ENCODE measurements at places on chromosomes 2 and 18.

GRCh38 chr18:2304378-2305175, 266.7 kb downstream of the METTL4 start:
- DNase-seq: no peak

- DNase-seq: no peak
Measured at GRCh38 chr18:27847412-27847811, 329.5 kb downstream of the CDH2 start.

GRCh38 chr2:109243526-109244303, 114.7 kb downstream of the SH3RF3 start:
- no peak for DNase-seq

- DNase-seq: no peak
Measured at GRCh38 chr2:21379140-21379539, 255.4 kb downstream of the TDRD15 start.

DNA sequence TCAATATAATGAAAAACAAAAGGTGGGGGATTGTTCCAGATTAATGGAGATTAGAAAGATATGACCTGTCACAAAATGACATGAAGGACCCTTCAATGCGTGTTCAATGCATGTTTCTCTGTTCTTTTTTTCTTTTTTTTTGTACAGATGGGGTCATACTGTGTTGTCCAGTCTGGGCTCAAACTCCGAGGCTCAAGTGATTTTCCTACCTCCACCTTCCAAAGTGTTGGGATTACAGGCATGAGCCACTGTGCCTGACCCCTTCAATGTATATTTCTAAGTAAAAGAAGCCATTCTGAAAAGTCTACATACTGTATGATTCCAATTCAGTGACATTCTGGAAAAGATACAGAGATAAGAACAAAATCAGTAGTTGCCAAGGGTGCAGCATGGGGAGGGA, 32.8 kb downstream of the C2orf76 start:
- no peak for DNase-seq

GRCh38 chr2:206739271-206739670, 21.1 kb upstream of the DYTN start:
- no peak for DNase-seq

- peak; percentile 19 for DNase-seq
Measured at GRCh38 chr2:231294571-231295362, 96.3 kb downstream of the ARMC9 start.

DNA sequence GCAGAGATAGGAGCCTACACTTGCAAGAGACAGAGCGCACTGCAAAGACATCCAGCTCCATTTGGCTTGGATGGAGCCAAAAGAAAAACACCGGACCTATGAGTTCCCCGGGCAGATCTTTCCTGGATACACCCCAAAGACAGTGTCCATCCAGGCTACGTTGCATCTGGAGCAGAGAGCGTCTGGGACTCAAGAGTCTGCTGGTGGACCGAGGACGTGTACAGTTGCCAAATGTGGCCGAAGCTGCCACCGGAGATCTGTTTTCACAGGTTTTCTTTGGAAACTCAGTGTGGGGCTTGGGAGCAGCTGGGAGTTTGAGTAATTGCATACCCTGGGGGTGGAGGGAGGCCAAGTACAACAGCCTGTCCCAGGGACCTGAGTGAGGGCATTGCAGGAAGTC, 192.3 kb upstream of the OSR1 start:
- DNase-seq: no peak

GRCh38 chr2:123451542-123451941, 573.5 kb upstream of the CNTNAP5 start:
- no peak for DNase-seq

GRCh38 chr2:27814758-27815157, 43.2 kb downstream of the MRPL33 start:
- no peak for DNase-seq

DNA sequence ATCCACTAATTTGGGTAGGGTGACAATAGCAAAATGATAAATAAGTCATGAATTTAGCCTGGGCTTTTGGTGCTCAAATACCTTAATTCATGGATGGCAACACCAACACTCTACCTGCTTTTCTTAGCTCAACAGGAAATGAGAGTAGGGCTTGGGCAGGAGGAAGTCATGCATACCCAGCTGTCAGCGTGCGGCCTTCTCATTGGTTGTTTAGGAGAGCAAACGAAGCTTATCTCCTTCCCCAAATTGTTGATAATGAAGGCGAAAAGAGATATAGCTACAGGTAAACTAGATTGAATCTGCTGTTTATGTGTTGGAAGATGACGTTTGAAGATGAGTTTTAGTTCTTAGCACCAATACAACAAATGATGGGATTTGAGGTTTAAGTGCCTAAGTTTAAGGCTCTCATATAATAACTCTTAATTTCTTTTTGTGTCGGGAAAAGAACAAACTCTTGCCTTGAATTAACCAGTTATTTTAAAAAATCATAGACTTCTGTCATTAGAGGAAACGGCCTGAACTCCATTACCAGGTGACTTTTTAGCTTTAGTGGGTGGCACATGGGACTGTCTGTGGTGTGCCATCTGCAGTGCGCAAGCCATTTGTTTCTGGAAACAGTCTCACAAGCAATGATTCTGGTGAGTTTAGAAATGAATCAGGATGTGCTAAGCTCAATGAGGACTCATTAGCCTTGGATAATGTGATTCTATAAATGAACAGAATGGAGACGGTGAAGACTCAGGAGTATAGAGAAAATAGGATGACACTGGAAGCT, 19.8 kb downstream of the MAP4K4 start:
- no peak for DNase-seq

- DNase-seq: peak; percentile 83
Measured at GRCh38 chr18:80108739-80109675, at the start of gene ADNP2. Gene ADNP2 (plus strand): TSS chr18:80109262. CDS start chr18:80117543, 8,281 bp downstream.

GRCh38 chr18:5370332-5370731, 74.8 kb upstream of the ZBTB14 start:
- no peak for DNase-seq

DNA sequence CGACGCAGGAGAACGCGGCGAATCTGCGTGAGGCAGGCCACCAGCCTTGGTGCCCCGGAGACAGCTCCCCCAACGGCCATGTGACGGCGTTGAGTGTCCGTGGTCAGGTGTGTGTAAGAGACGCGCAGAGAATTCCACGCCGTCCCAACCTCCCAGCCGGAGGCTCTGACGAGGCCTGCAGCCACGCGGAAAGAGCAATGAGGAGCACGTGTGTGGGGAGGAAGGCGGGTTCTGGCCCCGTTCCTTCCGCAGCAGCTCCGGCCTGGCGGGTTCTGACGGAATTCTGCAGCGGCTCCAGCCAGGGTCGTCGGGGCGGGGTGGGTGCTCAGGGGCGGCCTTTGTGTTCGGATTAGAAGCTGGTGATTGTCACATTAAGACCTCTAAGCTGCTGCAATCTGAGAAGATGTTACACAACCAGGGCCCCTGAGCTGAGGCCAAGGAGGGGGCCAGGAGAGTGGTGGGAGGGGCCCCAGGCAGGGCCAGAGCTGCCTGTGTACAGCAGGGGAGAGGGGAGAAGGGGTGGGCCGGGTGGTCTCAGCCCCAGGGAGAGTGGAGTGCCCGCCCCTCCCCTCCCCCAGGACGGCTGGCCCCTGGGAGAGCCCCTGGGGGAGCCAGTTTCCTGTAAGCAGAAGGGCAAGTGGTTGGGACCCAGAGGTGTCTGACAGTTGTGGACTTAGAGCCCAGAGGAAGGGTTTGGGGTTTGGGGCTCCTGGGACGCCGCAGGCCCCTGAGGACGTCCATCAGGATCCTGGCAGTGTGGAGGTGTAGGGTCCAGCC, 5.1 kb upstream of the GAL3ST2 start:
- DNase-seq: no peak

DNA sequence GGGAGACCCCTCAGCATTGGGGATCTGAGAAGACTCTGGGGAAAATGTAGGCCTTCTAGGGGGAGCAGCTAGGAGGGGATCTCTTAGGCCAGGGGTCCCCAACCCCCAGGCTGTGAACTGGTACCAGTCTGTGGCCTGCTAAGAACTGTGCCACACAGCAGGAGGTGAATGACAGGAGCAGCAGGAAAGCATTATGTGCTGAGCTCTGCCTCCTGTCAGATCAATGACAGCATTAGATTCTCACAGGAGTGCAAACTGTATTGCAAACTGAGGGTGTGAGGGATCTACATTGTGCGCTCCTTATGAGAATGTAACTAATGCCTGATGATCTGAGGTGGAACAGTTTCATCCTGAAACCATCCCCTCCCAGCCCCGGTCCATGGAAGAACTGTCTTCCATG, 127.3 kb downstream of the SCG2 start:
- DNase-seq: no peak

- DNase-seq: peak; percentile 44
Measured at GRCh38 chr18:26574958-26575864, 26.9 kb upstream of the KCTD1 start.

GRCh38 chr2:176234156-176234555, 35.1 kb upstream of the MTX2 start:
- no peak for DNase-seq

DNA sequence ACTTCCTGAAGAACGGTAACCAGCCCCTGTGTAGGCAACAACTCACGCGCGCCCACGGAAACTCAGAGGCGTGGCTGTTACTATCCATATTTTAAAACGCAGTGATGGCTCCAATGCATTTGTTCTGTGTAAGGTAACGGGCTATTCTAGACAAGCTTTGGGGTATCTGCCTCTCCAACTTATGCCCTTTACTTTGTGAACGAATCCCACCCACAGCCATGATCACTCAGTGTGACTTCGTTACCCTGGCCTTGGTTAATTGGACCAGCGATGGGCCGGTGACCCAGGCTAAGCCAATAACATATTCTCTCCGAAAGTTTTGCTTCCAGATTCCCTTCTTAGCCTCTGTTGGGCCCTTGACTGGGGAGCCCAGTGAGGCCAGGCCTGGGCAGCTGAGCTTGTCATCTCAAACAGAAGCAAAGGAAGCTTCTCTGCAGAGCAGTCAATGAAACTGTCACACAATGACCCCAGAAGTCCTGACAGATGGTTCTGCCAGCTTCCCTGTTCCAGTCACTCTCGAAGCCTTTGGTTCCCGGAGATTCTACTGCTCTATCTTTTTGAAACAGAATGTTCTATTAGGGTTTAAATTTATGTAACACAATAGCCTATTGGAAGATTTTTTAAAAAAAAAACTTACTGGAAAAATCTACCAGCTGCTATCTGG, 30.7 kb upstream of the ROCK2 start:
- DNase-seq: no peak

- DNase-seq: no peak
Measured at GRCh38 chr2:39739386-39739785, 39.7 kb downstream of the THUMPD2 start.

DNA sequence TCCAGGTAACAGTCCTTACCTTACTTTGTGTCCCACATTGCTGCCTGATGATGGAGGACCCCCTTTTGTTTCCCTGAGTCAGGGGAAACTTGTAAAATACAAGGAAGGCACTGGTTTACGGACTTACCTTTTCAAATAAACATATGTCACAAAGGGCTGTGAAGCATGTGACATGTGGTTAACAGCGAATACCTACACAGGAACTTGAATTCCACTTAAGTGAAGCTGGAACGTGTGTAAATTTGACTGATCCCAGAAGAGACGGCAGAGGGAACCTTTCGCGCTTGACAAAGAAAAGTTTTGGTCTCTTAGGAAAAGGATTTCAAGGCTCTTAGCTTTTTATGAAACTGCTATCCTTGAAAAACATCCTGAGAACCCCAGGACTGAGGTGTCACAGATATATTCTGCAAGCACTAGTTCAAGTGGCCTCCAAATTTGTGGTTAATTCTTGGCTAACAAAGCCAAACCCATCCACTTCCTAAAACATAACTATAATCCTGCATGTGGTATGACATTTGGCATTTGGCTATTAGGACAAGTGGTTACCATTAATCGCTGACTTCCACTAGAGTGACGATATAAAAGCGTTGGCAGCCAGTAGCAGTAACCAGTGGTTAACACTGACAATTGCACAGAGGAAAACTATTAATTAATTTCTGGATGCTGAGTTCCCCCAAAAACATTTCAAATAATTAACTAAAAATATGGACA, 55.6 kb downstream of the ITGB6 start:
- no peak for DNase-seq

DNA sequence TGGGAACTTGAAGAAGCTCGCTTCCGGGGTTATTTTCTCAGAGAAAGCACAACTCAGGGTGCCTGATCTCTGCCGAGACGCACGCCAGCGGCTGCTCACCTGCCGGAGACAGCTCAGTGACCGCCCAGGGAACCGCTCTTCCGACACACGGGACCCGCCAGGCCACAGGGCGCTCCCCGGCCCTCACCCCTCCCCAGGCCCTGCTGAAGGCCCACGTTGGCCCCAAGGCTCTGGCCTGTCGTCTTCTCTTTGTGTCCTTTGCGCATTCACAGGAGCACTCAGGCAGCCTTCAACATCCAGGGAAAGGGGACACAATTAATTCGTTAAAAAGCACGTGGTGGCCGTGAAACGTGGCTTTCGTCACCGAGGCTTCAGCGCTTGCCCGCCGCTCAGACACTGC, 276.3 kb upstream of the SALL3 start:
- DNase-seq: no peak

- no peak for DNase-seq
Measured at GRCh38 chr2:168796090-168796577, 6.3 kb upstream of the NOSTRIN start.

DNA sequence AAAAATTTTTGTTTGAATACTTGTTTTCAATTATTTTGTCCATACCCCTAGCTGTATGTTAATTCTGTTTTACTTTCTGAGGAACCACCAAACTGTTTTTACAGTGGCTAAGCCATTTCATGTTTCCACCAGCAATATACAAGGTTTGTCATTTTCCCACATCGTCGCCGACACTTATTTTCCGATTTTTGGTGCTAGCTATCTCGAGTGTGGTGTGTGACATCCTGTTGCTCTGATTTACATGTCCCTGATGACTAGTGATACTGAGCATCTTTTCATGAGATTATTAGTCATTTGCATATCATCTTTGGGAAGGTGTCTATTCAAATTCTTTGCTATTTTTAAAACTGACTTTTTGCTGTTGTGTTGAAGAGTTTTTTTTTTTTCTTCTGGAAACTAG, 7.2 kb upstream of the GPC1 start:
- no peak for DNase-seq

GRCh38 chr2:186887107-186888090, 38.4 kb upstream of the ZSWIM2 start:
- DNase-seq: peak; percentile 17

- no peak for DNase-seq
Measured at GRCh38 chr2:156455361-156455975, 19.3 kb downstream of the GPD2 start.

DNA sequence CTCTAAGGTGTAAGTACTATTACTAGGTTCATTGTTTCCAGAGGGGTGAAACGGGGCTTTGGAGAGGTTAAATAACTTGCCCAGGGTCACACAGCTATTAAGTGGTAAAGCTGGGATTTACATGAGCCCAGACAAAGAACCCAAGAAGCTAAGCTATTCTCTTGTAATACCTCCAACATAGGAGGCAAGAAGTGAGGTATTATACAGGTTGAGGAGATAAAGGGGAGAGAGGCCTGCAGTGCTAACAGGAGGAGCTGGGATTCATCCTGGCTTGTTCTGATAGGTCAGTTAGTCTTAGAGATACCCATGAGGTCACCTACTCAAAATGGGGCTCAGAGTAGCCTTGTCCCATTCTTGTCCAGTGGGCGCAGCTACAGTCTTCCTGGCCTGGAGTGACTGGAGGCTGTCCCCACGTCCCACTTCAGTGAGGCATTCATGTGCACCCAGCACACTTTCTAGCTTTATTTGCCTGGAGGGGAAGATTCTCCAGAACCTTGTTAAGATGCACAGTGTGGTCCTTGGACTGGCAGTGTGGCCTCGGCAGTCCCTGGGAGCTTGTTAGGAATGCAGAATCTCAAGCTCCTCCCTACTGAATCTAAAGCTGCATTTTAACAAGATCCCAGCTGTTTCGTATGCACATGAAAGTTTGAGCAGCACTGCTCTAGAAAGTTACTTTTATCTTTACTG, 63.5 kb downstream of the MEIS1 start:
- no peak for DNase-seq

GRCh38 chr2:25257931-25258846, 83.5 kb downstream of the DNMT3A start:
- no peak for DNase-seq
